Stimulated activated CD4-positive, alpha-beta T cell treated with anti-CD3 and anti-CD28 coated beads, Interleukin-4, amount 100 ng/mL, for 4 hours (primary cell): ENCODE measurements at places on chromosomes 1 and 21.

GRCh38 chr21:26170471-26171257 lies at the start of gene APP:
Gene APP, minus strand, starts transcription at chr21:26170770. Its CDS starts 150 bp downstream, at chr21:26170620.
- DNase-seq: peak; percentile 84

- DNase-seq: no peak
These were observed 24.7 kb upstream of the RAB3GAP2 start for GRCh38 chr1:220296981-220297380.

DNA sequence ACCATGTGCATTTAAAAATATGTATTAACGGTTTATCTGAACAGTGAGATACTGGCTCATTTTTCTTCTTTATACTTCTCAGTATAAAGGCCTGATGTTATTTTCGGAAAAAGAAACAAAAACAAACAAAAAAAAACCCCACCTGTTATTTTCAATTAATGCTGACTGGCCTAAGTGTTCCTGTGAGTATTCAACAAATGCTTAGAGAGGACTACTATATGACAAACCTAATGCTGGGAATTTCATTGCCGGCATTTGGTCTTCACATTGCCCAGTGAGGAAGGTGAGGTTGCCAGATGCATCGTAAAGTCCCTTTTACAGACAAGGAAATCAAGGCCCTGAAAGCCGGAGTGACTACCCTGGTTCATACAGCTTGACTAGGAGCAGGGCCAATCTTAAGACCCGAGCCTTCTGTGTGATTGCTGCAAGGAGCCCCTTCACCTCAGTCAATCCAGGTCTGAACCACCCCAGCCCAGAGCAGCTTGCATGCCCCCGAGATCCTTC lies 599 bp downstream of the MRPL24 start:
- DNase-seq: no peak

DNA sequence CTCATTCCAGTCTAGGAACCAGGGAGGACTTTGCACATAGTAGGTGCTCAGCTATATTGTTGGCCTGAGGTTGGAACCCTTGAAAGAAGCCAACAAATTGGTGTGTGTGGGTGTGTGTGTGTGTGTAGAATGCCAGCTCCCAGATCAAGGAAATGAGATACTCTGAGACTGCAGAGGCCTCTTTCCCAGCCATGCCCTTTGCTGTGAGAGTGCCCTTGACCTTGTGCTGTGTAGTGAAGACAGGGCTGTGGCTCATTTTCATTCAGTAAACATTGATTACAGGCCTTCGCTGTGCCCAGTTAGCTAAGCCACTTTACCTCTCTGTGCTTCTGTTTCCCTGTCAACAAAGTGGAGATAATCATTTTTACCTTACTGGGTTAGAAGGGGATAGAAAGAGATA lies 3.2 kb downstream of the CYP4B1 start:
- no peak for DNase-seq

- no peak for DNase-seq
These were observed 97.4 kb upstream of the CHRM3 start for GRCh38 chr1:239288820-239289554.

- no peak for DNase-seq
These were observed 37.9 kb upstream of the MPZL1 start for GRCh38 chr1:167683641-167684502.

DNA sequence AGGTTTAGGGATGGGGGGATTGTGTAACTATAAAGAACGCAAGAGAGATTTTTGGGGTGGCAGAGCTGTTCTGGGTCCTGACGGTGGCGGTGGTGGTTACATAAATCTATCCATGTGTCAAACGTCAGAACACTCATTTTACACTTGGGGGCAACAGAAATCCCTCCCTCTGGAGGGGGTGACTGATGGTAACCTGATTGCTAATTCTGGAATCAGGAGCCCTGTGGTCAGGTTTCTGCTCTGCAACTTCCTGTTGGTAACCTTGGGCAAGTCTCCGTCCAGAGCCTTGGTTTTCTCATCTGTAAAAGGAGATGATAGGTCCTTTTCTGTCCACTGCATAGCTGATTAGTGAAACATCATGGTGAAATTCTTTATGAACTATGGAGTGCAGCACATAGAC lies 40.9 kb downstream of the ALPL start:
- DNase-seq: no peak

DNA sequence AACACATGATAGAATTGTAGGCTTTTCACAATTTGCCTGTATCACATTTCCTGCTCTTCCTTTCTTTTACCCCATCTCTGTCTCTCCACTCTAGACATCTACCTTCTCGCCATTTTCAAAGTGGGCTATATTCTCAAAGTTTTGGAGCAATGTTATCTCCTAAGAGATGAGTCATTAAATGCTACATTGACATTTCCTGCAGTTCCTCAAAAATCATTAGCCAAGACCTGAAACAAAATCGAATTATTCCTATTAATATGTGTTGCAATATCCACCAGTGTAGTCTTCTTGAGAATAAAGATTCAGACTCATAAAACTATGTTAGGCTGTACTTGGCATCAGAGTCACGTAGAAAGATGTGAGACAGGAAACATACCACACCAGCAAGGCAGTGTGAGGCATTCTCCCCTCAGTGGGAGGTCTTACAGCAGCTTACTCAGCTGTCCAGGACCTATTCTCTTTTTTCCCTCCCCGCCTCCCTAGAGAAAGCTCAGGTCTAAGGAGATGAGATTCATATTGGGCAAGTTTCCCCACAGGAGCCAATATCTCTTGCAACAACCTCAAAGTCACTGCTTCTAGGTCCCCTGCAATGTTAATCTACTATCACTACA lies 38.8 kb downstream of the FRRS1 start:
- no peak for DNase-seq

DNA sequence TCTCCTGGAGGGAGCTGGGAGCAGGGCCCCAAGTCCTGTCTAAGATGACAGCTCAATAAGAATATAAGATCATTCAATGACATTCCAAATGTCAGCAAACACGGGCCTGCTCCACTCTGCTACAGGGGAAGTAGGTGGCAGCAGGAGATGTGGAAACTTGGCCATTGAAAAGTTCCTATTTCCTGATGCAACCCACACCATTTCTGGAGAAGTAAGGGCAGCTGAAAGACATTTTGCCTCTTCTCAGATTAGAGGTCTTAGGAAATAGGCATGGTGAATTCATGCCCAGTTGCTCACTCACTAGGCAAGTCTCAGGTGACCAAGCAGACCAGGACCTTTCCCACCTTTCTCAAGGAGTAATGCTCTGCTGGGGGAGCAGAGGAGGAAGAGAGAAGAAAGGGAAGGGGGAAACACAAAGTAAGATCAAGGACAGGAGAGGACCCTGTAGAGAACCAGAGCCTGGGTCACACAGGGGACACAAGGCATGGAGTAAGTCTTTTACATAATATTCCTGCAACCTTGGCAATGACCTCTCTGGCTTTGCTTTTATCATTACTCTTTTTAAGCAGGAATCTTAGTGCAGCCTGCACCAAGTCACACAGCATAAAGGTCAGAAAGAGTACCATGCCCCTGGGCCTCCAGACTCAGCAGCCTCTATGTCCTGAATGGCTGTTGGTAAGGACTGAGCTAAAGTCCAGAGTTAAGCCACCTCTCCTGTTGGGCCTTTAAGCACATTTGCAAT lies 68.9 kb downstream of the DMAP1 start:
- DNase-seq: no peak

DNA sequence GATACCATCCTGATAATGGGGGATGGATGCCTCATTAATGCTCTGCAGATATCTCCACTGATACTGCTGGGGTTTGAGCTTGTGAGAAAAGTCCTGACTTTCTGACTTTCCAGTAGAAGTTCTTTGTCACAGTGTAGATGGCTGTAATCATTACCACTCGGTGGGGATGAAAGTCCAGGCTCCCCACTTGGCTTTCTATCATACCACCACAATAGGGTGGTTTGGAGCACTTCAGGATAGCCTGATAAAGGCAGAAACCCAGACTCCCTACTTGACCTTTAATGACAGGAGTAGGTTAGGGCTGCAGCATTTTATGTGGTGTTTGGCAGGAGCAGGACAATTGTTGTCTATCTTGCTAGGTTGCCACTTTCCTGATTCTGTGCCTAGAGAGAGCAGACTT lies 294.1 kb downstream of the BRINP3 start:
- no peak for DNase-seq

- no peak for DNase-seq
These were observed 23.4 kb downstream of the LDLRAP1 start for GRCh38 chr1:25566730-25567341.

GRCh38 chr1:50505427-50505826 lies 82.2 kb upstream of the DMRTA2 start:
- no peak for DNase-seq

DNA sequence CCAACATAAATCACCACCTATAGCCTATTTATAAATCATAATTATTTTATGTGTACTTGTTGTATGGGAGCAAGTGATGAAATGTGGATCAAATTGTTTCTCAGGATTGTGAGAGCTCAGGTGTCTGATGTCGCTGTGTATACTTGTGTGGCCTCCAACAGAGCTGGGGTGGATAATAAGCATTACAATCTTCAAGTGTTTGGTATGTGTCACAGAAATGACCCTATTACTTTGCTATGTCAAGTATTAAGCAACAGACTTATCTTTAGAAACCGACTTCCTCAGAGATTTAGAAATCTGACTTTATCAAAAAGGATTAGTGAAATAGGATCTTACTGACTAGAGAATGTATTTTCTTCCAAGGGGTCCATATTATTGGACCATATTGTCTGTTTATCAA lies 280.9 kb downstream of the TPR start:
- DNase-seq: no peak

- no peak for DNase-seq
These were observed 25.5 kb downstream of the PACC1 start for GRCh38 chr1:212388985-212389716.

DNA sequence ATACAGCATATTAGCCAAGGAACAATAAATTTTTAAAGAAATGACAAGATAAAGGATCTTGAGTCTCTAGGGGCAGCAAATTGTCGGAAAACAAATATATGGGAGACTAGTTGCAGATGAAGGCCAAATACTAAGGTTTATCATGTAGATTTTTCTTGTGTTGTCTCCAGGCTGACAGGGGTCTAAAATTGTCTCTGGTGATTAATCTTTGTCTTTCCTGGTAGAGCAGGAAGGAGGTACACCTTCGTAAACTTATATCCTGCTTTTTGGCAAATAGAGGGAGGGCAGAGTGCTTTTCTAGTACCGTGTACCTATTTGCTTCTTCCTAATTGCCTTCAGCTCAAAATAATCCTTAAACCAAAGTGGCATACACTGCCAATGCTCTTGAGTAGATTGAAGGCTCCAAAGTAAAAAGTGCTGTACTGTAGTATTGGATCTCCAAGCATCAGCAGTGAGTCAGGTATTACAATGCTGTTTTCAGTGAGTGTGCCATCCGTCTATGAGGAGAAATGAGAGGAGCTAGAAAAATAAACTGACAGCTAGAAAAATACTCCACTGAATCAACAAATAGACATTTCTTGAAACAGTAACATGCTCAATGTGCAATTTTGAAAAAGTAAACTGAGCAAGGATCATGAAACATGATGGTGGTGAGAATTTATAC lies 1.8 kb upstream of the LEPR start:
- DNase-seq: no peak

GRCh38 chr1:95013950-95014574 lies 58.7 kb downstream of the ALG14 start:
- no peak for DNase-seq

GRCh38 chr1:9338397-9339246 lies 45.9 kb downstream of the SPSB1 start:
- no peak for DNase-seq

DNA sequence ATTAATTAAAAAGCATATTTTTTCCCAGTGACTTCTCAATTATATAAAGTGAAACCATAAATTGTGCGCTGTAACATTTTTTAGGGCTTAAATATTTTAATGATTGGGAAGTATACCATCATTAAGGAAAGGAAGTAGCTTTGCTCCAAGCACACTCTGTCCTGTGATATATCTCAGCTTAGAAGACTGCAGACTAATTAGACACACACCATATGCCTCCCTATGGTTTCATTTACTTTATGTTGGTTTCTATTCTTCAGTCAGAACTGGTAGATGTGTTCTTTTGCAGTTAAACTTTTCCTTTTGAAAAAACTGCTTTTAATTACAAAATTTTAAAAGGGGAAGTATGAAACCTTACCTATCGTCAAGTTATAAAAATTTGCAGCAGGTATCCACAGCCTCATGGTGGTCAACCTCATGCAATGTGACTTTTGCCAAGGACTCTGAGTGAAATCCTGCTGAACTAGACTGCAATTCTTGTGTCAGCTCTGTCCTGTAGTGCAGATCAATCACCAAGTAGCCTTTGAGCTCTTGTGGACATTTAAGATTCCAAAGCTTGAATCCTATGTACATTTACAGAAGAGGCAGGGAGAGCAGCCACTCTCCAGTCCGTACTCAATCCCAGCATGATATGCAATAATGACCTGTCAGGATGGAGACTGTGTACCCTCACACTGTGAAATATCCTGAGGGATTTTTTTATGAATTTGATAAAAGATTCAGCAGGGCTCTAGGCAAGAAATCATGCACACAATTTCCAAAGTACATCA lies 149.1 kb downstream of the AMY1C start:
- no peak for DNase-seq

DNA sequence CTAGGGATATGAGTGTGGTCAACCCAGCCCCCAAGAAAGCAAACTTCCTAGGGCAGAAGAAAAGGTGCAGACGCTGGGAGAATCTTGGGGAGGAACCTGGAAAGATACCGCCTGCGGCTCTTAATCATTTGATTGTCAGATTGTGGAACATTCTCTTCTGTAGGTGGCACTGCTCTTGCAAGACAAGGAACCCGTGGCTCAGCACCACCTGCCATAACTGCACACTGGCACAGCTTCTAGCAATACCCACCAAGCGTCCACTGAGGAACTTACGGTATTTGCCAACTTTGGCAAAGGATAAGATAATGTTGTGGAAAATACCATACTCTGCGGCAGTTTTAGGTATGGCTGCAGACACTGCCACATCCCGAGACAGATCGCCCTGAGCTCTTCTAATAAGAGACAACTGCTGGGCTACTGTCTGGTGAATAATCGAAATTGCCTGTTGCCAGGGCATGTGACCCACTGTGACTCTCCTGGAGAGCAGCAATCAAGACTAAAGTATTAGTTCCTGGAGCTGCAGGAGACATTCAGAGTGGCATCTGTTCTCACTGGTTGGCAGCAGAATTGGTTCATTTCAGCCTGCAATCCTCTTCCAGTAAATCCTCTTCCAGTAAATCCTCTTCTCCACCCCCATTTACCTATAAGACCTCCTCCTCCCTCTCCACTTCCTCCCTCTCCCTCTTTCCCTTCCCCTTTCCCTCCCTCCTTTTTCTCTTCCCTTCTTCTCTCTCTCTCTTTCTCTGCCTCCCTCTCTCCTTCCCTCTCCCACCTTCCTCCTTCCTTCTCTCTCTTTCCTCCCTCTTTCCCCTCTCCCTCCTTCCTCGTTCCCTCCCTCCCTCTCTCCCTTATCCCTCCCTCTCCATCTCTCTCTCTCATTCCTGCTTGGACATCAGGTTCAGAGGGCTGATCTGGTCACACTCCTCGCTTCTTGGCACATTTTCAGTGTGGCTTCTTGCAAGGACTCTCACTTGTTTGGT lies 49.7 kb upstream of the B3GALT5 start:
- no peak for DNase-seq

GRCh38 chr21:45555557-45556301 lies 13.5 kb upstream of the SLC19A1 start:
- peak; percentile 55 for DNase-seq

- DNase-seq: no peak
These were observed 80.3 kb downstream of the DIRAS3 start for GRCh38 chr1:67970088-67970487.
